Cortex of kidney (tissue), 1 donor: ENCODE measurements at places on chromosomes 13 and 19.
A peak's percentile ranks its signal among the peaks of the same experiment; 100 is the strongest.

DNA sequence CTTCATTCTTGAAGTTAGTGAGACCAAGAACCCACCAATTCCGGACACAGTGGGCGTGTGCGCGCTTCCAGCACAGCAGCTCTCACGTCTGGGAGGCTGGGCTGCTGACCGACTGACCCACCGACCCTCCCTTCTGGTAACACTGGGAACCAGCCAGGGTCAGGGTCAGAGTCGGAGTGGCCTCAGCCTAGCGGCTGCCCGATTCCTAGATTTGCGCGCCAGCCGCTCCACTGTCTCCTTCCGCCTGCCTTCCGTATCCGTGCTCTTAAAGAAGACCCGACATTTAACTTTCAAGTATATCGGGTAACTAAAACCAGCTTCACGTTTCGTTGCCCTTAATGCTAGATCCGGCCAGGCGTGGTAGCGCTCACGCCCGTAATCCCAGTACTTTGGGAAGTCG is 41.1 kb downstream of the SERP2 start:
- no peak for DNase-seq

DNA sequence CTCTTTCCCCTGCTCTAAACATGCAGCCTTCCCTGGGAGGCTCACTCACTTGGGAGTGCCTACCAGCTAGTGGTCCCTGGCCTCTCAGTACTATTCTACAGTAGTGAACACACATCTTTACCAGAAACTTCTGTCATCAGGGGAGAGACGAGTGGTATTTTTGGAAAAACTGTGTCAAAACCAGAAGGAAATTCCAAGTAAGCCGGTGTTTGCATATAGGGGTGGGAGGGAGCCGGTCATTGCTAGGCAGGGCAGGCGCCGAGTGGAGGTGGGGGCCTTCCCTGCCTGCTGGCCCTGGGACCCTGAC is 7.0 kb downstream of the RPS9 start:
- DNase-seq = no peak

- no peak for DNase-seq
Measured at GRCh38 chr19:11814700-11815035, 595 bp downstream of the ZNF440 start.

DNA sequence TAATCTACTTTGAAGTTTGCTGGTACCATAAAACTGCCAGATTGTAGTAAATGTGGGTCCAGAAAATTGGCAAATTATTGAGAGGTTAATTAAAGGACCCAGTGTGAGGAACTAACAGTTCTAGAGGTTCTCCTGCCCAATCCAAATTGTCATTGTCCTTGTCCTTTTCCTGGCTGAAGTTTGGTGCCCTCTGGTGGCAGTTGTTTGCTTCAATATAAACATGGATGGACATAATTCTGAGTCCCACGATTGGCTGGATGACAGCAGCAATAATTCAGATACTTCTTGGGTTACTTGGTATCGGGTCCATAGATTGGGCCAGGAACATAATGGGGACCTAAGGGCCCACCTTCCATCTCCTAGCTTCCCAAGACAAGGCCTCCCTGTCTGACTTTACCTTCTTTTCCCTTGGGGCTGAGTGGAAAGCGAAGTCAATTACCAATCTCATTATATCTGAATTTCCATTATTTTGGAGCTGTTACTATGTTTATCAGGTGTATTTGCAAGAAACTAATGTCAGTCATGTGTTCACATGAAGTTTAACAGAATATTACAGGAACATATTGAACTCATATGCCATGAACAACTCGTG is 33.8 kb upstream of the GARRE1 start:
- DNase-seq = no peak

- DNase-seq = no peak
Measured at GRCh38 chr19:38134540-38135149, 89.4 kb downstream of the DPF1 start.

DNA sequence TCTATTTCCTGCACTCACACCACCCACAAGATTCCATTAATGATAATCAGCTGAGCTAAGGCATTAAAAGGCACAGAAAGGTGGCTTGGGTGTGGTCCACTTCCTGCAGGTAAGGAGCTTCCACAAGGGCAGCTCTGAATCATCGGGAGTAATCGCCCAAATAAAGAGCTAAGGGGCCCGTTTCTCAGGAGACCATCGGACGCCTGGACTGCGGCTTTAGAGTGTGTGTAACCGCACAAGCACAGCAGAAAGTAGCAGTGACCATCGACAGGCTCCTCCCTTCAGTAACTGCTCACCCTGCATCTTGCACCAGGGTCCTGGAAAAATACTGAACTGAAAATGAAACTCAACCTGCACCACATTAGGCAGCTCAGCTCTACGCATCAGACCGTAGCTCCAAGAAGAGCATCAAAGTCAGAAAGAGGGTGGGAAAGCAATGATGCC is 6.0 kb downstream of the STK24 start:
- no peak for DNase-seq

GRCh38 chr13:44436589-44437337 is 63.1 kb downstream of the SERP2 start:
- DNase-seq = peak; percentile 42

DNA sequence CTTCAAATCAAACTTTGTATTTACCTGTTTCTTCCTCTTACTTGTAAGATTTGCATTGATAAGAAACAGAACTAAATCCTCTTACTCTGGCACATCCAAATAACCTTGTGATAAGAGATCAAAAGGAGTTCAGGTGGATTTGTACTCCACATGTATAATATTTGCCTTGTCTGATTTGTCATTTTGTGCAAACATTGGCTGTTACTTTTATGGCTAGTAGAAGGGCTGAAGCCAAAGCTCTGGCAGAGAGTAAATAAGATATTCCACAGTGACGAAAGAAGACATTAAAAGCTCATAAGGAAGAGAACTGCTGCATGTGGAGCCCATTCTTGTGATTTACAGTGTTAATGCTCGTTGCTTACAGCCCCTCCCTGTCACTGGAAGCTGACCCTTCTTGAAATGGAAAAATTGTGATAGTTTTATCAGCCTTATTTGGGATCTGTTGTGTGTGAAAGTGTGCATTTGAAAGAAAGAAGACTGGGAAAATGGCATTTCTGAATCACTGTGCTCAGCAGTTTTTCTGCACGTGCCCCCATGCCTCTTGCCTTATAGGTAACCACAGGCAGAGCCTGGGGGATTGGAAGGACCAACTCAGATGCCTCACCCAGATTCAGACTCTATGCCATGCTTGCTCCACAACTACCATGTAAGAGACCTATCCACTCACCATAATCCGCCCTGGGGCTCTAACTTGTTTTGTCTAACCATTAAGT is 68.2 kb downstream of the OXGR1 start:
- no peak for DNase-seq

GRCh38 chr19:17304386-17305215 is 1.1 kb upstream of the MRPL34 start:
- no peak for DNase-seq

- DNase-seq = no peak
Measured at GRCh38 chr19:3664879-3665642, 35.2 kb downstream of the PIP5K1C start.

GRCh38 chr19:18208098-18208951 is 4.5 kb upstream of the RAB3A start:
- DNase-seq = no peak

GRCh38 chr19:16594681-16595091 is 22.5 kb upstream of the SLC35E1 start:
- no peak for DNase-seq

- DNase-seq = no peak
Measured at GRCh38 chr13:96762876-96763275, 231.4 kb downstream of the OXGR1 start.

DNA sequence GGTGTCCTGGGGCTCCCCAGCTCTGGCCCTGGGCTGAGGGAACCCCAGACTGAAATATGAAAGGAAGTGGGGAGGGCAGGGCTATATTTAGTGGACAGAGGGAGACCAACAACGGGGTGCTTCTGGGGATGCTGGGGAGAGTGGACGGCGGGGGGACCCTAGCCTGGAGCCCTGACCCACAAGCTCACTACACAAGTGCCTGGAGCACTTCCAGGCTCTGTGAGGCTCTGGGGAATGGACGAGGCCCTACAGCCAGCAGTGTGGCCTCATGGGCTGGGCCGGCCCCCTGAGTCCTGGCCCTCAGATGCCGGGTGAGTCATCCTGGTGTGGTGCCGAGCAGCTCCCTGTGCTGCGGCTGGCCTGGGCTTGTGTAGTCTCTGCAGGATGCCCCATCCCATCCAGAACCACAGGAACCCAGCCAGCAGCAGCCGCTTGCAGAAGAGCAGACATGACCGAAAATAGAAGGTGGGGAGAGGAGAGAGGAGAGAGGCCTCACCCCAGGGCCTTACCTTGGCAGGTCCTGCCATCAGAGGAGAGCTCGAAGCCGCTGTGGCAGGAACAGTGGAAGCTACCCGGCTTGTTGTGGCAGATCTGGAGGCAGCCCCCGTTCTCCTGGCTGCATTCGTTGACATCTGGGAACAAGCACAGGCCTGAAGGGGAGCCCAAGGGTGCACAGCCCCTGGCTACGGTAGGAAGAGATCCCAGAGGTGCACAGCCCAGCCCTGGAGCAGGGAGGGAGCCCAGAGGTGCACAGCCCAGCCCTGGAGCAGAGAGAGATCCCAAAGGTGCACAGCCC is 26.1 kb downstream of the GAS6 start:
- DNase-seq = no peak

DNA sequence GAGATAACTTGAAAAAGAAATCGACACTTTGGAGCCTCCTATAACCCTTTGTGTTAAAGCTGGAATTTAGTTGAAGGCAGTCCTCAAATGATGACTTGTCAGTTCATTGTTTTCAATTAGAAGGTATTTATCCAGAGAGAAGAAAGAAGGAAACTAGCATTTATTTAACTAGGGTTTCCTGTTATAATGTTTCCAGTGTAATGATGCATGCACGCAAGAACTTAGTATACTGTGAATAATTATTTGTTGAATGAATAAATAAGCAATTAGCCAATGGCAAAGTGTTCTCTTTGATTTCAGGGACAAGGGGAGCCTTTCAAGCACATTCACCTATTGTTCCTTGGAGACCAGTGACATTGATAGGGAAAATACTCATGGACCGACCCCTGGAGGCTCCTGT is 307.4 kb downstream of the KLF5 start:
- DNase-seq = no peak

GRCh38 chr19:825897-826644 is 1.6 kb upstream of the AZU1 start:
- DNase-seq = no peak
